AG04450 (cell line): ENCODE measurements at places on chromosomes 12 and 14. TPM values are rescaled to one million over a fixed set of nuclear protein-coding genes. Genes with fewer than 3 reads are reported as not detected.

Gene WASHC4
- polyA plus RNA-seq = 33.8 and 59.4 TPM in 2 replicates

Gene KRT72
- polyA plus RNA-seq = not detected in 2 replicates

Gene ACOT6
- not detected in 2 replicates for polyA plus RNA-seq

Gene C12orf60
- 0.57 and 1.0 TPM in 2 replicates for polyA plus RNA-seq

DNA sequence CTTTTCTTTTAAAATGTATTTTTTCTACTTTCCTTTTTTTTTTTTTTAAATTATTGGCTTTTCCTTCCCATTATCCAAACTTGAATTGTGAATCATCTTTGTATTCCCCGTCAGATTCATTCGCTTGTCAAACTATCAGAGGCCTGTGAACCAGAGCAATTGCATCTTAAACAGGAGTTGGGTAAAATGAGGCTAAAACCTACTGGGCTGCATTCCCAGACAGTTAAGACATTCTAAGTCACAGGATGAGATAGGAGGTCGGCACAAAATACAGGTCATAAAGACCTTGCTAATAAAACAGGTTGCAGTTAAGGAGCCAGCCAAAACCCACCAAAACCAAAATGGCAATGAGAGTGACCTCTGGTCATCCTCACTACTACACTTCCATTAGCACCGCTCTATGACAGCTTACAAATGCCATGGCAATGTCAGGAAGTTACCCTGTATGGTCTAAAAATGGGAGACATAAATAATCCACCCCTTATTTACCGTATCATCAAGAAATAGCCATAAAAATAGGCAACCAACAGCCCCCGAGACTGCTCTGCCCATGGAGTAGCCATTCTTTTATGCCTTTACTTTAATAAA is 19.9 kb downstream of the FUT8 start:
- no peak for DNase-seq

DNA sequence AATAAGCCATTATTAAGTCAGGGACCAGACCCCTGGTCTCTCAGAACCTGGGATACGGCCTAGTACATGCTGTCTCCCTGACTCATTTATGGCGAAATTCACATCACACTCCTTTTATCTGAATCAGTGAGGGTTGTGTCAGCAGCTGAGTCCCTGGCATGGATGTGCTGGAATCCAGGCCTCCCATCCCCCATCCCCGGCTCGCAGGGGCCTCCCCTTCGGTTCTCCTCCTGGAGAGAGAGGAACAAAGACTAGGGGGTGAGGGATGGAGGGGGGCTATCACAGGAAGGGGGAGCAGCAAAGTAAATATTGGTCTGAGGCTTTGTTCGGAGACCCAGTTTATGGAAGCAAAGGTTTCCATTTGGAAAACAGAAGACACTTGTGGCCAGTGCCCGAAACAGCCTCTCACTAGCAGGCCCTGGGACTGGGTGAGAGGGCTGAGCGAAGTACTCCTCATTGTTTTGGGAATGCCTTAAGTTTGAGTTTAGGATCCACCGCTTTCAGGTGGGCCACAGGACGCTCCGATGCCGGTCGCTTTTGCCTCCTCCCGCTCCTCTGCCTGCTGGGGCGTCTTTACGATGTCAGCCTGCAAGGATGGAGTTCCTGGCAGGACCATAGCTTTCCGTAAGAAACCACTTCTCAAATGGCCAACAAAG is 145.0 kb downstream of the PRKCH start:
- peak; percentile 85 for DNase-seq

- DNase-seq = no peak
These were observed 35.9 kb downstream of the WNK1 start for GRCh38 chr12:788288-788687.
